ENCODE measurements at places on chromosomes 5 and 9.

DNA sequence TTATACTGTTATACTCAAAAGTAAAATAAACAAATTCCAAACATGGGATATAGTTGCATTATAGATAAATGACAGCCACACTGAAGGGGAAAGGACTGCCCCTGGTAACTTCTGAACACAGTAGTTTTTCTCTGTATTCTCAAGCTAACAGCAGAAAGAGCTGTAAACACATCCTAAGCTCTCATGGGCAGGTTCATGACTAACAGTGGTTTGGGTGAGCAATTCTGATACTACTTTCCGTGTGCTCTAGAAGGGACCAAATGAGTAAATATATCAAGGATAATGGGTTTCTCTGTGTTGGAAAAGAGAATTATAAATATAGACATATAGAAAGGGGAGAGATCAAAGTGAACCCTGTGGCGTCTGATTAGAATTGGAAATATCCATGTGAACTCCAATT is 2.2 kb upstream of the LCN6 start:
- DNase-seq: no peak

- no peak for DNase-seq
These were observed 12.0 kb downstream of the FOXI1 start for GRCh38 chr5:170117736-170118135.

DNA sequence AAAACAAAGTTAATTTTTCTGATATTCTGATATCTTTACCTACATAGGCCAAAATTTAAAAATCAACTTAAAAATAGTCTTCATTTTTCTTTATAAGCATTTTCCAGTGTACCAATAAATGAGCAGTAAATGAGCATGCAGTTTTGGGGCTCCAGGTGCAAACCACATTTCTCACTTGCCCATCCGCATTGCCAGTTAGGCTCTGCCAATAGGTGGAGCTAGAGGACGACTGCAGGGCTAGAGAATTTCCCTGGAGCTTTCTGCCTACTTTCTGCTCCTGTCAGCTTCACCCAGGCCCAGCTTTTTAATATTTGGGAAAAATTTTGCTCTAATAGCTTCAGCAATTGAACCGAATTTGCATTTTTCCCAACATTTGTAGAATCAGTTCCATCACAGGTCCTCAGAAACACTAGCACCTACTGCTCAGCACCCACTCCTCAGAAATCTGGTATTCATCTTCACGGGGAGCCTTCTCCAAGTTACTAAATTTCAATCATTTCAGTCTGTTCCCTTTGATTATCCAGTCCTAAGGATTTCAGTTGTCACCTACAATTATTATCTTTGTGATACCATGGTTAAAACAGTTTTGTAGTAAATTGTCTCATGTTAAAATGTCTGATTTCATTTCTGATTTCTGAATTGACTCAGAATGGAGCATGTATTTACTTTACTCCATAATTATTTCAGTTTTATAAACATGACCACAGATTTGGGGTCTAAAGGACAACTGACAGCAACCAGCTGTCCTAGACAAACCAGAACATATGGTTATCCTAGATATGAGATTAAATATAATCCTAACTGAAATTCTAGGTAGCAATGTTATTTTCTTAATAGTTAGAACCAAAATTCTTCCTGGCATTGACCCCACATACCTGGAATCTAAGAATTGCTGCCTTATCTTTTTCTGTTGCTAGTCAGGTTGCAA is 104.6 kb upstream of the FAM174A start:
- peak; percentile 49 for DNase-seq

DNA sequence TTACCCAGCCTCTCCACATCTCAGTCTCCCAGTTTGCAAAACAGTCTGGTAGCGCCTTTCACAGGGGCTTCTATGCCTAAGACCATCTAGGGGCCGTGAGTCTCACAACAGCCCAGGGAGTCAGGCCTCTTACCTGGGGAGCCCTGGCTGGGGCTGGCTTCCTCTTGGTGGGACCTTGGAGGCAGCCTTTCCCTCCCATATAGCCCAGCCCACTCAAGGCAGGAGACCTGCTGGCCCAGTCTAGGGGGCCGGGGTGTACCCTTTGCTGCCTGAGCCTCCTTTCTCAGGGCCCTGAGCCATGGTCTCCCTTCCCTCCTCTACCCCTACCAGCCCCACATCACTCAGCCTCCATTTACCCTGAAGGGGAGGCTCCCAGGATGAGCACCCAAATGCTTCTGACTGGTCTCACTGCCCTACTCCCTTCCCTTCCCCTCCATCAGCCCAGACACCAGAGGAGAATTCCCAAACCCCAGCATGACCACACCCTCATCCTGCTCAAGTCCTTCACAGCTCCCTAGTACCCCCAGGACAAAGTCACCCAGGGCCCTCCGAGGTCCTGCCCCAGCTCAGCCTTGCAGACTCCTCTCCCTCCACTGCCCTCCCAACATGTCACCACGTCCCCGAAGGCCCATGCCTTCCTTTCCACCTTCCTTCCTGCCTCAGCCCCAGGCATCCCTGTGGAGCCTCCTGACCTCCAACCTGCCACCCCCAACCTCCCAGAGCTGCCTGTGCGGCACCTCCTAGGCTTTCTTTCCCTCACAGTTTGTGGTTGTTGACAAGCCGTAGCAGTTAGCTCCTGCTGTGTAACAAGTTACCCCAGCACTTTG is 55.3 kb downstream of the BARX1 start:
- no peak for DNase-seq

GRCh38 chr5:159018855-159019254 is 80.9 kb downstream of the EBF1 start:
- peak; percentile 44 for DNase-seq

DNA sequence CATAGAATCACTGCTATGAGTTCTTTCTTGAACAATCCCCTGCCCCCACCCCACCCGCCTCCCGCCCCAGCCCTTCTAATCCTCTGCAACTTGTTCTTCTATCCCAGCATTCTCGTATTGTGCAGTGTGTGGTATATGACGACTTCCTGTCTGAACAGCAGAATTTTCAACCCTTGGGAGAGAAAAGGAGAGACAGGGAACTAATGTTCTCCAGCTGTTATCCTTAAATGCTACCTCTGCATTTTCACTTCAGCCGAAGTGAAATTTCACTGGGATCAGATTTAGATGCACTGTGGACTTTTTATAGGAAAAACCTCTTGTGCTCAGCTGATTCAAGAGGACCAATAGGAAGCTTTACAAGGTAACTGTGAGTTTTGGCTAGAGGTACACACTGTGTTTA is 2.2 kb downstream of the FBXL7 start:
- peak; percentile 57 for DNase-seq

- DNase-seq: peak; percentile 2
These were observed 31.7 kb upstream of the CSF1R start for GRCh38 chr5:150117945-150118560.
